ENCODE measurements at places on chromosomes 4 and X.

DNA sequence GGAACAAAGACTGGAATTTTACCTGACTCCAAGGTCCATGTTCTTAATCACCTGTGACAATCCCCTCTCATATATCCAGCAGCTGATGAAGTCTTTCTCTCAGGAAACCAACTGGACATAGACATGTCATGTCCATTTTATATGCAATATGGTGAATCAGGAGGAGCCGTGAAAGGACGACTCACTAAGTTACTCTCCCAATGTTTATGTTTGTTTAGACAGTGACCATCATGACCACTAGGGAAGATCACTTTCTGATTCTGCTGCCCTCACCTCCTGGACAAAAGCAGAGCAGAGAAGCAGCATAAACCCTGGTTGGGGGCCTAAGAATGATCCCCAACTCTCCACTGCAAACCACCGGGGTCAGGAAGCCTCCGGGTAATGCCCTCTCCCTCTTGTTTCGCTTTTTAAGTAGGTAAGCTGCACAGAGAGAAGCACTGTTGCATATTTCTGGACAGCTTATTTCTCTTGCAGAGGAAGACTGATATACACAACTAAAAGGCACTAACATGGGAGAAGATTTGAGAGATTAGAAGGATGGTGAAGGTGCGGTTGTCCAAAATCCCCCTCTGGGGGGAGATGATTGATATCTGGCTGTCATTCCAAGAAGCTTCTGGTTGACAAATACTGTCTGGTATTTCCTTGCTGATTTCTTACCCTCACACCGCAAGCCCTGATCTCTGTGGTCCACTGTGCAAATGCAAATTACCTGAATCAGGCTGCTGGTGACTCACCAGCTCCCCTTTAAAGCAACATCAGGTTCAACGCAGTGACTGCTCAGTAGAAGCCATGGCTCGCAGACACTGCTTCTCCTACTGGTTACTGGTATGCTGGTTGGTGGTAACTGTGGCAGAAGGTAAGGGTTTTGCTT, at the start of gene ODAPH:
Gene ODAPH (plus strand): TSS at position 773 of the 871 bp plus-strand sequence. CDS start 17 bp downstream, at position 790.
- DNase-seq = no peak

DNA sequence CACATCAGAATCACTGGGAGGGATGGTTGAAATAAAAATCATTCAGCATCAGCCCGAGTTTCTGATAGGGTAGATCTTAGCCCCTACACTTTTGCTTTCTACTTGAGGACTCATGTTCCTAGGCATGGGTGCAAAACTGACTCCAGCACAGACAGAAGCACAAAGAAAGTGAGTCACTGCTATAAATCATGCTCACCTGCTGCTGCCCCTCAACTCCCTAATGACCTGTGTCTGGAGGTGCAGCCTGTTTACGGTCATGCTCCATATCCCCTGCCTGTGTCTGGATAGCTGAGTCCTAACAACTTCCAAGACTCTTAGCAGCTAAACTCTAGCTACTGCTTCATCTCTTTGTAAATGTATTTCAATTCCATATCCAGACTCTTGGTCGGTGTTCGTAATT, 57.8 kb downstream of the ADGRA3 start:
- no peak for DNase-seq

- DNase-seq = no peak
These were observed 2.0 kb upstream of the EDA start for GRCh38 chrX:69613946-69614345.

GRCh38 chrX:21973321-21974010, 33.0 kb downstream of the SMS start:
- no peak for DNase-seq

GRCh38 chrX:140508958-140509357, 4.1 kb upstream of the SOX3 start:
- DNase-seq = no peak

DNA sequence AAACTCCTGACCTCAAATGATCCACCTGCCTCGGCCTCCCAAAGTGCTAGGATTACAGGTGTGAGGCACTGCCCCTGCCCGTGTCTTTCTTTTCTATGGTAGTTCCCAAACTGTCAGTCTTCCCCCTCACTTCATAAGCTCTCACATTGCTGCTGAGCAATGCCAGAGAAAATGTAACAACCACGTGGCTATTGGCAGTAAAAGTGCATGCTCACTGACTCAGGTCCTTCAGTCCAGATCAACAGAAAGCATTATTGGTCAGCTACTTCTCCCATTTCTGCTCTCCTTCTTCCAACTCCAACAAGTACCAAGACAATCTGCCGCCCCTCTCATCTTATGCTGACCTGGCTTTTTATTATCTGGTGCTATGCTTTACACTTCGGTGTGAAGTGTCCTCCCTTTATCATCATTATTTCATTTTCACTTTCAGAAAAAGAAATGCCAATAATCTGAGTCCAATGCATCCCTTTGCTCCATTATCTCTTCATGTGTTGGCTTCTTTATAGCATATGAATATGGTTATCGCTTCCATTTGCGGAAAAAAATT, 133.8 kb upstream of the UGT8 start:
- no peak for DNase-seq

DNA sequence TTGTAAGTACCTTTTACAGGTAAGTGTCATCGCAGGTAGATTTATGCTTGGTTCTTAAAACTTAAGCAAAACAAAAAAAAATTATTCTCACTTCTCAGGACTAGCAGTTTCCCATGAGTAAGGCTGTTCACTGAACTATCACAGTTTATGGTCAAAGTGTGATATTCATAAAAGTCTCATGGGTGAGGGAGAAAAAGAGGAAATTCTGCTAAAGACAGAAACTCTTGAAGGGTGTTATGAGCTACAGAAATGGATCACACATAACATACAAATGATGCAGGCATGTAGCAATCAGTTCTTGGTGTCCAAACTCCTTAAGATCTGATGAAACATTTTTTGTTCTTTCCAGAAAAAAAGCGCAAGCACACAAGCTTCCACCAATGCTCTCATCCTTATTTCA, 8.5 kb downstream of the RAB9A start:
- no peak for DNase-seq

- DNase-seq = no peak
These were observed 2108.9 kb upstream of the TENM3 start for GRCh38 chr4:180134091-180134866.

DNA sequence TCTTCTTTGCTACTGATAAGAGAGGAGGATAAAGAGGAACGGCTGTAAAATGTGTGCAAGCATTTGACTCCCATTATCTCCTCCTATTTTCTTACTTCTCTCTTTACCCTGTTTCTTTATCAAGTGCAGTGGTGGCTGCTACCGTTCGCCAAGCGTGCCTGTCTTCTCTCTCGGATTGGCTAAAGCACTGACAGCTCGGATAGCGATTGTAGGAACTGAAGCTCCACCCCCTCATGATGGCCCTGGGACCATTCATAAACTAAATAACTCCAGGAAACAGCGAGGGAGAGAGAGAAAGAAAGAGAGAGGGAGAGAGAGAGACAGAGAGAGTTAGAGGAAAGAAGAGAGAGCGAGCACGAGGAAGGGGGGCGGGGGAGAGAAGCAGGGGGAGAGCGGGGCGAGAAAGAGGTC, 305 bp upstream of the MAB21L2 start:
- DNase-seq = no peak

DNA sequence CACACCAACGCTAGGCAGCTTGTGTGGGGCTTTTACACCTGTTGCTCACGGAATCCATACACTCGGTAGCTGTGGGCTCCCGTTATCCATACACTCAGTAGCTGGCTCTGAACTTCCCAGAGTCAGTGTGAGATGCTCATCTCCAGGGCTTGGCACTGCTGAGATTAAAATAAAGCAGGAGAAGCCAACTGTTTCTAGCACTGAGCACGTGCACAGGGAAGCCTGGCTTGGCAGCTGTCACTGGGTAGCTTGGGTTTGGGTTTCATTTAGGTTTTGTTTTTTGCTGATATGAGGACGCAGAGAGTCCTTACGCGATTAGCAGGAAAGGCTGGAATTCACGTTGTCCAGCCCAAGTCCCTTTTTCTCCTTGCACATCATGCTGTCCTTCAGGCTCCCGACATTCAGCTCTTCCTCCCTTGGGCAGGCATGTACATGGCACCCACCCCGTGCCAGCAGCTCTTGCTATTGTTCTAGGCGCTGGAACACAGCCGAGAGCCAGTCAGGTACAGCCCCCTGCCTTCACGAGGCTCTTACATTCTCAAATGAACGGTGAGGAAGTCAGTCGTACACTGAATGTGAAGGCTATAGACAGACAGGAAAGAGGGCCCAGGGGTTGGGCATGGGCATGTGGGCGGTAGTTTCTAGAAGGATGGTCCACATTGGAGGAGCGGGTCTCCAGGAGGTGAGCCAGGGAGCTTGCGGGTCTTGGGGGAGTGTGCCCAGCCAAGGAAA, 25.9 kb downstream of the NSG1 start:
- DNase-seq = no peak

- DNase-seq = no peak
These were observed 21.6 kb upstream of the REPS2 start for GRCh38 chrX:16924631-16925480.

DNA sequence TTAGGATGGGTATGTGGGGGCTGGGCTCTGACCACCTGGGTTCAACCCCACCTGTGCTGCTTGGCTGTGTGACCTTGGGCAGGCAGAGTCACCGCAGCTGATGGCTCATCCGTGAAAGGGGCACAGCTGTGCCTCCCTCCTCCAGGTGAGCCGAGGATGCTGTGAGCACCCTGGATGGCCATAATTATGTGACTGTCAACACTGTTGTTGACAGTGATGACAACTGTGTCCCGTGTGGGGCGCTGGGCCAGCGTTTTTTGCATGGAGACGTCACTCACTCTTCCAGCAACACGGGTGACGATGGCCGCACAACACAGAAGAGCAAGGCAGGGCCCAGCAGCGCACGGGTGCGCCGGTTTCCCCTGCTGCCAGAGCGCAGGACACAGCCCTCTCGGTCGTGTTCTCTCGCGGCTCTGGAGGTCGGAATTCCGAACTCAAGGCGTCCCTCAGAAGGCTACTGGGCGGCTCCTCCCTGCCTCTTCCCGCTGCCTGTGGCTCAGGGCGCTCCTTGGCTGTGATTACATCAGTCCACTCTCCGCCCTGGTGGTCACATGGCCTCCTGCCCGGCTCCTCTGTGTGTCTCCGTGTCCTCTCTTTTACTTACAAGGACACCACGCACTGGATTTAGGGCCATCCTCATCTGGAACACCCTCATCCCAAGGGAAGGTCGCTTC, 1.3 kb downstream of the SH3TC1 start:
- no peak for DNase-seq

DNA sequence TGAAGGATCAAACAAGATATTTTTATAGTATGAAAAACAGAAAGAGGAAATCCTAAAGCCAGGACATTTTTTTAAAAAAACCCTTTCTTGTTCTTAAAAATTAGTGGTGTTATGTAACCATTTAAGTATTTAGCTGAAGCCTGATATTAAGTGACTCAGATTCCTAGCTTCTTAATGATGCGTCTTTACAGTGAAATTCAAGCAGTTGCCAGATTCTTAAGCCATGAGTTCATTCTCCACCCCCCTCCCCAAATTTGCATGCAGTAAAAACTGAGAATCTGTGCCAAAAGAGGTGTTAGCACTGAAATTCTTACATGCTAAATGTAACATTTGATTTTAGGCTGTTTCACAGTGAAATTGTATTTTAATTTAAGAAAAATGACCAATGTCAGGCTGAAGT, 180.8 kb downstream of the RAPGEF2 start:
- no peak for DNase-seq

- no peak for DNase-seq
These were observed 86.2 kb upstream of the CAMK2D start for GRCh38 chr4:113847710-113848109.

GRCh38 chr4:5691491-5692132, 16.7 kb downstream of the EVC2 start:
- no peak for DNase-seq

- no peak for DNase-seq
These were observed 88.6 kb upstream of the IL1RAPL1 start for GRCh38 chrX:28498658-28499057.

DNA sequence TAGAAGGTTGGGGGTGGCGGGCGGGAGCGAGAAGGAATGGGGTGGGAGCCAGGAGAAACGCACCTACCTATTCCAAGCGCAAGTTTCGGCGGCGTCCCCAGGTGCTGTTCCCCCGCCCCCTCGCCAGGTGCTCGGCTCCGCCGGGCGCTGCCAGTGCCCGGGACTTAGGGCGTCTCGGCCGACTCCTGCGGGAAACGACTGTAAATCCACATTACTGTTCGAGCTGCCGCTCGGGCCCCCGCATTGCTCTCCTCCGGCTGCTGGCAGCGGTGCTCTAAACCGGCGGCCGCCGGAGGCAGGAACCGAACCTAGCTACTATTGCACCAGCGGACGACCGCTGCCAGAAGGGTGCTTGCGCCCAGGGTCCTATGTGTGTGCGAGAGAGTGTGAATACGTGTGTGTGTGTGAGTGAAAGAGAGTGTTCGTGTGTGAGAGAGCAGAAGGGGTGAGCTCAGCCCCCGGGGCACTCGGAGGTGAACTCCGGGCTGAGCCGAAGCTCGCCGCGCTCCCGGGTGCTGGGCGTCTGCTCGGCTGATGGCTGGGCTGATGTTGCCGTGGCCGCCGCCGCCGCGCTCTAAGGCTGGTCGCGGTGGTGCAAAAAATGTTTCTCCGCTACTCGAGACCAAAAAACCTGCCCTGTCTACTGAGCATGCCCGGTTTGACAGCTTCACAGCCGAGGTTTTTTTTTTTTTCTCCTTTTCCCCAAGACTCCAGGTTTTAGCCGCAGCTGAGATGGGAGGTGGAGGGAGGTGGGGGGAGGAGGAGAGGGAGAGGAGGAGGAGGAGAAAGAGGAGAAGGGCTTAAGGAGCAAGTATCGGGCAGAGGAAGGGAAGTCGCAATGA, 115.7 kb upstream of the TEX13C start:
- DNase-seq = peak; percentile 4

DNA sequence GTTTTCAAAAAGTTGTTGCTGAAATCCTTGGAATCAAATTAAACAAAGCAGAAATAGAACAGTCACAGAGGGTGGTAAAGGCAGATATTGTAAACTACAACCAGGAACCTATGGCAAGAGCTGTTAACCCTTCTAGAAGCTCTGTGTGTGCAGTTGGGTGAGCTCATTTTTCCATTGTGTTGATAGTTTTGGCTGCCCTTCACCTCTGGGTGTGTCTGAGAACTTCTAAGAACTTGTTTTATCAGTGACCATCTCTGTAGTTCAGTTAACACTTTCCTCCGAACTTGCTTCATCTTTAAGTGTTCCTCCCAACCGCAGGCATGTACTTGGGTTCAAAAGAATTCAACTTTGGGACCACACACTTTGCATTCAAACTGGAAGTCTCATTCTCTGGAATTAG, 32.7 kb downstream of the RBMX start:
- no peak for DNase-seq

DNA sequence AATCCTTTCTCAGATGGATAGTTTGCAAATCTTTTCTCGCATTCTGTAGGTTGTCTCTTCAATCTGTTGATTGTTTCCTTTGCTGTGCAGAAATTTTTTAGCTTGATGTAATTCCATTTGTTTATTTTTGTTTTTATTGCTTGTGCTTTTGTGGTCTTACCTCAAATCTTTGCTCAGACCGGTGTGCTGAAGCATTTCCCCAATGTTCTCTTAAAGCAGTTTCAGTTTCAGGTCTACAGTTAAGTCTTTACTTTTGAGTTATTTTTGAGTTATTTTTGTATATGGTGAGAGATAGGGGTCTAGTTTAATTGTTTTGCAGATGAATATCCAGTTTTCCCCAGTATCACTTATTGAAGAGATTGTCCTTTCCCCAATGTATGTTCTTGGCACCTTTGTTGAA, 18.2 kb upstream of the SLC25A14 start:
- DNase-seq = no peak

- DNase-seq = no peak
These were observed 20.5 kb downstream of the DDIT4L start for GRCh38 chr4:100169491-100170485.

Data from anterior cingulate cortex (tissue), 58 donors.